ENCODE measurements at places on chromosomes 1 and 21.

GRCh38 chr1:47755101-47755990 is 241.8 kb downstream of the TRABD2B start:
- peak; percentile 29 for DNase-seq

GRCh38 chr1:72394457-72394856 is 112.1 kb upstream of the NEGR1 start:
- no peak for DNase-seq

GRCh38 chr1:2632561-2633361 is at the start of gene MMEL1:
TSS of gene MMEL1 (minus strand) at chr1:2633016. CDS start at chr1:2629484, 3,532 bp downstream.
- DNase-seq = no peak

GRCh38 chr1:244758708-244759107 is 76.8 kb upstream of the COX20 start:
- no peak for DNase-seq

DNA sequence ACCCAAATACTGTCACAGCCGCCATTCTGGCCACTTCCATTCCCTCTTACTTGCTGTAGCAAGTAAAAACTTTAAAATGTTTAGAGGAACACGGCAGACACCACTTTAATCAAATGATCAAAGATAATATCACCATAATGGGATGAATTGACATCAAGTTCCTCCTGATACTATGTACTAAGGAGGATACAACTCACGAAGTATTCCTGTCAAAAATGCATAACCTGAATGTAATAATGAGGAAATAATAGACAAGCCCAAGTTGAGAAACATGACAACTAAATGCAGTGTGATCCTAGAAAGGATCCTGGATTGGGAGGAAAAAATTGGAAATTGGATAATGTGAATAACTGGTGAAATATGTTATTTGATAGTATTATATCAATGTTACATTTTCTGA is 3.9 kb downstream of the KDF1 start:
- no peak for DNase-seq

DNA sequence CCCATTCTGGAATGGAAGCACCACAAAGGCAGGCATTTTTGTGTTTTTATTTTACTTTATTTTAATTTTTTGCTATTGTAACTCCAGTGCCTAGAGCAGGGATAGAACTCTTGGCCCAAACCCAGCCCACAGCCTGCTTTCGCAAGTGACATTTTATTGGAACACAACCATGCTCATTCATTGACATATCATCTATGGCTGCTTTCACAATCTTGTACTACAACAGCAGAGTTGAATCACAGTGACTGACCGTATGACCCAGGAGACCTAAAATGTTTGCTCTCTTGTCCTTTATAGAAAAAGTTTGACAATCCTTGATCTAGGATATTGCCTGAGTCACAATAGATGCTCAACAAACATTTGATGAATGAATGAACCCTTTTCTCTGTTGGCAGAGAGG is 83.9 kb upstream of the ATP1A1 start:
- DNase-seq = no peak

DNA sequence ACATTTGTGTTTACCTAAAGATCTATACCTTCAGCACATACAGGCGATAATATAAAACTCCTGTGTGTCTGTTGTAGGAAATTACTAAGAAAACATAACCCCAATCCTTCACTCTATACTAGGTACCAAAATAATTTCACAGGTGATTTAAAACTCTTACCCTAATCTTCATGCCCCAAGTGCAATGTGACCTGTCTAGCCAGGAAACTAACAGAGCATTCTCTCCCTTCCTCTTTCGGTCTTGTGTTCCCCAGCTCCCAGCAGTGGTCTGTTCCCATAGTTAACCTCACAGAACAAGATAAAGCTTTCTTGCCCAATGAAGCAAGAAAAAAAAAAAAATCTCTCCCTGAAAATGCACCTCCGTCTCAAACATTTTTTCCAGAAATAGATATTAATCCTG is 493.5 kb downstream of the DPYD start:
- DNase-seq = no peak

- DNase-seq = no peak
Observed at GRCh38 chr1:88552226-88552625, 131.8 kb upstream of the PKN2 start.

DNA sequence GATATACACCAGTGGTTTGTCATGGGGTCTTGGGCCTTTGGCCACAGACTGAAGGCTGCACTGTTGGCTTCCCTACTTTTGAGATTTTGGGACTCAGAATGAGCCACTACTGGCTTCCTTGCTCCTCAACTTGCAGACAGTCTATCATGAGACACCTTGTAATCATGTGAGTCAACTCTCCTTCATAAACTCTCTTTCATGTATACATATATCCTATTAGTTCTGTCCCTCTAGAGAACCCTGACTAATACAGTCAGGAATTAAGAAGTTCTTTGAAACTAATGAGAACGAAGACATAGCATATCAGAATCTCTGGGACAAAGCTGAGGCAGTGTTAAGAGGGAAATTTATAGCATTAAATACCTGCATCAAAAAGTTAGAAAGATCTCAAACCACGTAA is 110.8 kb downstream of the SLC5A9 start:
- DNase-seq = no peak

GRCh38 chr1:178098262-178098661 is 4.4 kb downstream of the RASAL2 start:
- DNase-seq = no peak

DNA sequence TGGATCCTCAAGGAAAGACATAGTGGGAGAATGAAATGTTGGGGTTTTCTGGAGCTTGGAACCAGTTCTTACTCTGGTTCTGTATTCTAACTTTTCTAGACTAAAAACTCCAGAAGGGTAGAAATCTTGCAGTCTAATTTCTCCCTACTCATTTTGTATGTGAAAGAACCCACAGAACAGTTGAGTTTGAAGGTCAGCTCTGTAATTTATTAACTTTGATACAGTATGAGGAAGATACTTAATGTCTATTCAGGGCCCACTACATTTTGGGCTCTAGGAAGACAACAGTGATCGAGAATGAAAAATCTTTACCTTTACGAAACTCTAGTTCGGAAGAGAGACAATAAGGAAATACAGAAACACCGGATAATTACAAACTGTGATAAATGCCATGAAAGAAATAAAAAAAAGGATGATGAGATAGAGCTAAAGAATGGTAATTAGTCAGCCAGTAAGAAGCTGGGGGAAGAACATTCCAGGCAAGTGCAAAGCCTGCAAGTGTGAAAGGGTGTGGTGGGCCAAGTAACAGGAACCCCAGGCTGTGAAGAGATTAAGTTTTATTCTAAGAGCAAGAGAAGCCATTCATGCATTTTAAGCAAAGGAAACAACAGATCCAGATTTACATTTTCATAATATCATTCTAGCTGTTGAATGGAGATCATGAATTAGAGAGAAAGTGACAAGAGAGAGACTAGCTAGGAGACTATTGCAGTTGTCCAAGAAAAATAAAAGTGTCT is 159.9 kb upstream of the HMCN1 start:
- no peak for DNase-seq

GRCh38 chr1:1118011-1118875 is 2.4 kb upstream of the C1orf159 start:
- DNase-seq = no peak

- DNase-seq = no peak
Observed at GRCh38 chr21:46245213-46245915, 16.8 kb upstream of the LSS start.

GRCh38 chr1:241964550-241965282 is 7.1 kb downstream of the BECN2 start:
- no peak for DNase-seq

DNA sequence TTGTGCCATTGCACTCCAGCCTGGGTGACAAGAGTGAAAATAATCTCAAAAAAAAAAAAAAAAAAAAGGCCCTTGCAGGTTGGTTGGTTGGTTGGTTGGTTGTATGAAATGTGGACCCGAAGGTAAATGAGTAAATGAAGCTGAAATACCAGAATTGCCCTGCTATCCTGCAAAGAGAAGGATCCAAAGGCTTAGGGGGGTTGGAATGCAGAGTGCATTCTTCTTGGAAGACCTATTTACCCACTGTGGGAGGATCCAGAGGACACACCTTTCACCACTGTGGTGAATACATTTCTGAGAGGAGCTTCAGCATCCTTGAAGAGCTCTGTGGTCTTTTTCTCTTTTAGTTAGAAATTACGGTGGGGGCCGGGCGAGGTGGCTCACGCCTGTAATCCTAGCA is 28.7 kb upstream of the EIF4G3 start:
- no peak for DNase-seq

DNA sequence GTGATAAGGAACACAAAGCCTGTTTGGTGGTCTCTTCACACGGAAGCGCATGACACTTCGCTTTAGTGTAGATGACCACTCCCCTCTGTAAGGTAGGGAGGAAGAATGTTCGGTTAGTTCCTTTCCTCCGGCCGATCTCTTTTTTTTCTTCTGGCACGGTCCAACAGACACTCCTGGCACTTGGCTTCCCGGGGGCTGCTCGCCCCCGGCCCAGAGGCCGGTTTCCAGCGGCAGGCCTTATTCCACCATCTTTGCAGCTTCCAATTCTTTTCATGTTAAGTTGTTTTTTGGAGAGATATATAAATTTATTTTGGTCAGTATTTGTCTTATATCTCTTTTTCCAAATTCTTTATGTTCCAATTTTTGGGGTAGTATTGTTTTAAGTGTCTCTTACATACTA is 151.8 kb upstream of the GREM2 start:
- no peak for DNase-seq

- DNase-seq = peak; percentile 17
Observed at GRCh38 chr21:17513214-17514123, 626 bp downstream of the CXADR start.

DNA sequence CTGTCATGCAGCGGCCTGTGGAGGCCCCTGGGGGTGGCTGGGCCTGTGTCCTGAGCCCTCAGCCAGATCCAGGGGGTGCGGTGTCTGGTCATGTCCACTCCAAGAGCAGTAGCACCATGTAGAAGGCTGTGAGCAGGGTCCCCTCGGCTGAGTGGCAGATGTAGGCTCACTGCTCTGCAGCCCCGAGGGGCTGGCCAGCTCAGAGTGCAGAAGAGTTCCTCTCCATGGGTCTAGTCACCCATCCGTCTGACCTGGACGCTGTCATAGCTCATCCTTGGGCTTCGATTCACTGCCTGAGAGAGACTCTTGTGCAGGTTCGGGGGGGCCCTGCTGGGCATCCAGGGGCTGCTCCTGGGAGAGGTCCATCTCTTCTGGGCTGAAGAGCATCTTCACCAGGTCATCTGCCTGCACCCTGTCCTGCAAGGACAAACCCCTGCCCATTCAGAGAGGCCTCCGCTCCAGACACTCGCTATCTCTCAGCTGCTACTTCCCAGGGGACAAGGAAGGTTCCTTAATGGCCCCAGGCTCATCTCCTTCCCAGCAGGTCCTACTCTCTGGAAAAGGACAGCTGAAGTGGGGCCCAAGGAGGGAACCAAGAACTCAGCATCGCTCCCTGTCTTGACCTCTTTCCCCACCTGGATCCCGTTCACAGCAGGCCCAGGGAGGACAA is 6.5 kb upstream of the CLDN19 start:
- no peak for DNase-seq

- peak; percentile 61 for DNase-seq
Observed at GRCh38 chr1:112808861-112809684, 93.9 kb upstream of the PPM1J start.

GRCh38 chr1:36081926-36082485 is 1.9 kb upstream of the TEKT2 start:
- DNase-seq = no peak

GRCh38 chr1:53982034-53982762 is 35.8 kb downstream of the LDLRAD1 start:
- no peak for DNase-seq

- DNase-seq = no peak
Observed at GRCh38 chr1:166925810-166926478, 49.4 kb downstream of the ILDR2 start.

- DNase-seq = no peak
Observed at GRCh38 chr1:219304227-219305226, 130.8 kb downstream of the LYPLAL1 start.

DNA sequence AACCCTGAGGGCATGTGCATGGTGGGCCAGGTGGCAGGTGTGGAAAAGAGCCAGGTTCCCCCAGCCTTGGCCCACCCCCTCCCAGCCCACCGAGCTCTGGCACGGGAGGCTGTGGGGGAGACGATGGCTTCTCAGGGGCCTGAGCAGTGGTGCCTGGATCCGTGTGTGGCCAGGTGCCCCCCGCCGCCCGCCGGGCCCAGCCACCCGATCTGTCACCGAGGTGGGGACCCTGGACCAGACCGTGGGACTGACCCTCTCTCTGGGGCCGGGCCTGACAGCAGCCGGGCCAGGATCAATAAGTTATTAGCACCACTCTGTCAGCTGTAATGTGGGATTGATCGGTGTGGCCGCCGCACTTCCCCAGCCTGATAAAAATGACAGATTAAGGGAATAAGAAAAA is 13.8 kb downstream of the SAMD11 start:
- DNase-seq = no peak

- no peak for DNase-seq
Observed at GRCh38 chr1:240001177-240001740, 90.4 kb upstream of the FMN2 start.

- no peak for DNase-seq
Observed at GRCh38 chr1:97934491-97934890, 13.7 kb upstream of the DPYD start.

DNA sequence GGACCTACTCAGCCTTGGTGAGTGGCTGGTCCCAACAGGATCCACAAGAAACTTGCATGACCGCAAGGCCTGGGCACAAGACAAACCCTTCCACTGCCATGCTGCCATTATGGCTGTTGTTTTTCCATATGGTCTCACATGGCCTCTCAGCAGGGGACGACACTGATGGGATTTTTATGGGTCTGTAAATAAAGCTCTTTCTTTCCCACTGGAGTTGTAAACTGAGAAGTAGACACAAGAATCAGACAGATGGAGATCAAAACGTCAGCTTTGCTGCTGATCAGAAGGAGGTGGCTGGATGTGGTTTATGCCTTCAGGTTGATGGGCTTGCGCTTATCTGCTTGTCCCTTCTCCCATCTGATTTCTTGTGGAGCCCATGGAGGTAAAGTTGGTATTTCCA is 138.1 kb upstream of the KCNJ6 start:
- DNase-seq = no peak

- peak; percentile 52 for DNase-seq
Observed at GRCh38 chr1:209601809-209602657, 18.5 kb downstream of the CAMK1G start.

DNA sequence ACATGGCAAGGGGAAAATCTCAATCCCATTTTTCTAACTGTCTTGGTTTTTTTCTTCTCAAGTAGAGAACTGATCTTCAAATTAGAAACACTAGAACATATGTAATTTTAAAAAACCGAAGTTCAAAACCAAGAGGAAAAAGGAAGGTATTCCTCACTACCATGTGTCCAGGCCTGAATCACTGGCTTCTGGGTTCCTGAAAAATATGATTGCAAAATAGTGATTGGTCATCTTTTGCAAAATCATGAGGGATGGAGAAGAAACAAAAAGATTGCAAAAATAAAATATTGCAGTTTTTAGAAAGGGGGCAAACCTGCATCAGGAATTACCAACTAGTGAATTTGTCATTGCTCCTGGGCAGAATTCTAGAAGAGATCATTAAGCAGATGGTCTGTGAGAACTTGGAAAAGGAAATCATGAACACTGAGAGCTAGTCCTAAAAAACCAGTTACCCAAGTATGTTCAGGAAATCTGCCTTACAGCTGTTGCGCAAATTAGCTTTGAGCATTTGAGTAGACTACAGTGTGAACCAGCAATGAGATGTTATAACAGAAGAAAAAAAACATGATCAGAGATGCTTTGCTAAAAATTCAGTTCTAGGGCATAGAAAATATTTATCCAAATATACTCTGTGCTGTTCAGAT is 49.4 kb downstream of the SPATA46 start:
- DNase-seq = no peak
